ENCODE measurements at places on chromosomes 12 and 14.

DNA sequence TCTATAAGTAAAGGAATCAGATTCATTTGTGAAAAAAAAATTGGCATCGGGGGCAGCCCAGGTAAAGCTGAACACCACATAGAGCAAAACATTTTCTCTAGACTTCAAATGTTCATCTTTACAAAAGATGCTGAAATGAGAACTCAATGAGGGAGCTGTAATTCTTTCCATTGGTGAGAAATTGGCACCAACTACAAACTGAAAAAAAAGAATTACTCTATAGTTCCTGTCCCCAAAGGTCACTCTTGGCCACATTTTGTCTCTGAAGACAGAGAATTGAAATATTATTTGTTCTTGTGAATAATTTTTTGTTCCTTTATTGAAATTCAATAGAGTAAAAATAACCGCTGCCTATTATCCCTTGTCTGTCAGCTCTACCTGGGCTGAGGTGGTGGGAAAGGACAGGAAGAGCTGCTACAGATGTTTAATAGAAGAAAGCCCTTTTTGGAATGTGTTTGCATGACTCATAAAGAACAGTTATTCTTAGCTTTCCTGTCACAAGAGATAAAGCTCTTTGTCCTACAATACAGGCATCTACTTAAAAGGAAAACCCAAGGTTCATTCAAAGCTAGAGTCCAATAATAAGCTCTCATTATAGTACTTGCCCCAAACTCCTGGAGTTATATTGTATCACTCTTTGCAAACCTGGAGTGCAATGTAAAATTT is 380.1 kb upstream of the KITLG start:
- no peak for DNase-seq

DNA sequence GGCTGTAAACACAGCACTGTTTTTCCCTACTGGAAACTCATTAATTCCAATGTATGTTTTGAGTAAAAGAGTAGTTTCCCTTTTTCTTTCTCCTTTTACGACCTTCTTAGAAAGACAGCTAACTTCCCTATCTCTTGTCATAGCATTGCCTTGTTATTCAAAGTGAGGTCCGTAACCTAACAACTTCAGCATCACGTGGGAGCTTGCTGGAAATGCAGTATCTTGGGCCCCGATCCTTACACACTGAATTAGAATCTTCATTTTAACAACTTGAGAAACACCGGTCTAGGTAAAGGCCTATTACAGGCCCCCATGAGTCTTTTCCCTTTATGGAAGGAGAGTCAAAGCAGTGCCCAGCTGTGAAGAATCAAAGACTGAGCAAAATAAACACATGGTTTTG is 230.7 kb upstream of the PRKD1 start:
- no peak for DNase-seq

DNA sequence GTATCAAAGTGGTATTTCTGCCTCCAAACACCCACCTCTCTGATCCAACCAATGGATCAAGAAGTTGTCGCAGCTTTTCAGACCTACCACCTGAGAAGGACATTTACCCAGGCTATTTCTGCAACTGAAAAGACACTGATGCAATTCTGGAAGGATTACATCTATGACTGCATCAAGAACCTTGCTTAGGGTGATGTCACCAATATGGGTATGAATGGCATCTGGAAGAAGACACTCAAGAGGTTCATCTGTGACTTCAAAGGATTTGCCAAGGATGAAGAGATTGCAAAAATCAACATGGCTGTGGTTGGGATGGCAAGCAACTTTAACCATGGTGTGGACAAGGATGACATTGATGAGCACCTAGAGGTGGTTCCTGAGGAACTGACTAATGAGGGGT is 154.2 kb downstream of the PCNX1 start:
- DNase-seq, result no peak

DNA sequence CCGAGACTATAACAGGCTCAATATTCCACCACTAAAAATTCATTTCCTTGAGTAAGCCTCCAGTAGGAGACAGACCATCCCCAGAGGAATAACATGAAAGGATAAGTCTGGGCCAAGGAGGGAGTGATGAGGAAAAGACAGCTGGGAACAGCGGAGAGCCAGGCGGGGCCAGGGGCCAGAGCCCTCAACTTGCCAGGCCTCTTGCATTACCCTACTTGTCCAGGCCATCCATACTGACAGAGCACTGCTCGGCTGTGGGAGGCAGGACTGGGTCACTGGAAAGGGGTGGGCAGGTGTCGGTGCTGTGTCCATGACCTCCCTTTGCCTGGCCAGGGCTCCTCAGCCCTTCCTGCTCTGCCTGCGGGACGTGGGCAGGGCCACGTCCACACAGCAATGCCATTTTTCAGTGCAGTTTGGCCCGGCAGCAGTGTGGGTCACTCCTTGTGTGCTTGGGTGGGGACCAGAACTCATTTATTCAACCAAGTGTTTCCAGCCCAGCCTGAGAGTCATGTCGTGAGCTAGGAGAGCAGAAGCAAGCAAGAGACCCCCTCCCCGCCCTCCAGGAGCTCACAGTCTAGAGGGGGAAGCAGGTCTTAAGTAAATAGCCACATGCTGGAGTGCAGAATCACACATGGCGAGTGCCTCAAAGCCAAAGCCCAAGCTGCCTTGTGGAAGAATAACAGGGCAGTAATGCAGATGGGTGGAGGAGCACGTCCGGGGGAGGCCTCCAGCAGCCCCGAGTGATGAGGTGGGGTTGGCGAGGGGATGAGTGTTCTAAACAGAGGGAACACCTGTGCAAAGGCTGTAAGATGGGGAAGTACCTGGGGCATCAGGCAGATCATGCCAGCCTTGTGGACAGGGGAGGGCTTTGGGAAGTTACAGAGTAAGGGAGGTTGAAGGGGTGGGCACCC is 8.9 kb upstream of the FAIM2 start:
- no peak for DNase-seq

GRCh38 chr14:75174066-75174465 is 2.3 kb downstream of the TMED10 start:
- DNase-seq, result no peak

DNA sequence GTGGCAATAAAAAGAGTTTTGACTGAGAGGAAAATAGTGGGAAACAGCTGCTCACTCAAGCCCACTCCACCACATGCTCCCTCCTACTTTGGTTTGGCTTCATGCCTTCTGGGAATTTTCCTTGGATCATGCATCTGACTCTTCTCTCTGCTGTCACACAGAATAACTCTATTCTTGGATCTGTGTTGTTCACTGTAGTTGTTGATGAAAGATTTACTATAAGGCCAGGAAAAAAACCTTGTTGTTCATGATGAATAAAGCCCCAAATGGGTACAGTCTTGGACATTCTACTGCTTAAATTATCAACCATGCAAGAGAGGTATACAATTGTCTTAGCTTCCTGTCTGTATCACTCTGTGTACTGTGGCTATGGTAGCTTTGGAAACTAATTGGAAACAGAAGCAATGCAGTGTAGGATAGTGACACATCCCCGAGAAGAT is 70.5 kb downstream of the TMX1 start:
- no peak for DNase-seq

DNA sequence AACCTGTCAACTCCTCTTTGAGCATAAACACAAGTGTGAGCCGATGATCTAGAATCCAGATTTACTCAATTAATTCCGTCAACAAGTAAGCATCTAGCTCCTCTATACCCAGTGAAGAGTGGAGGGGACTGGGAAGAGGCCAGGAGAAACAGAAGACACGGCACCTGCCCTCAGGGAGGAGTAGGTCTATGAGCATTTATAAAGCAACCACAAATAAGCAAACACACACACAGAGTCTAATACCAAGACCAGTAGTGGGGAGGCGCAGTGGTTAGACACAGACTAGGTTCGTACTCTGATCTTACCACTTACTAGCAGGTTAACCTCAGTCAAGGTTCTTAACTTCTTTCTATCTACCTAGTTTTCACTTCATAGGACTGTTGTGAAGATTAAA is 5.9 kb upstream of the FOXN3 start:
- DNase-seq, result no peak

DNA sequence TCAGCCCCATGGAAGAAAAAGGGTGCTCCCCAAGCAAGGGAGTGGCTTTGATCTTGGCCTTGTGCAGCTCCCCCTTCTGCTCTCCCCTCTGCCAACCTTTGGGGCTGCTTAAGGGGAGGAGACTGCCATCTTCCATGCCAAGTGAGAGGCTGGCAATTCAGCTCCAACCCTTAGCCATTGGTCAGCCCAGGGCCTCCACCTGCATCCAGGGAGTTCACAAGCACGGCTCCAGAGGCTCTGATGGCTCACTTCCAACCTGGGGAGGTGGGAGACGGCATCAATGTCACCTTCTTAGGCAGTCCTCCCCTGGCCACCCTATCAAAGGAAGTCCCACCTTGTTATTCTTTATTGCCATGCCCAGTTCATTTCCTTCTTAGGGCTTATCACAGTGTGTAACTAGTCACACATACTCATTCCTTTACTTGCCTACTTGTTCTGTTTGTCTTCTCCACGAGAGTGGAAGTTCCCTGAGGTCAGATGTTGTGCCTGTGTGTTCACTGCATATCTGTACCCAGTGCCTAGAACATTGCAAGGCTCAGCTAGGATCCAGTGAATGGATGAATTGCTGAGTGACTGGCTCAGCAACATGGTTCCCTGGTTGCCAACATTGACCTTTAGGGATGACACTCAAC is 5.0 kb downstream of the HDAC7 start:
- no peak for DNase-seq

- DNase-seq, result no peak
Observed at GRCh38 chr12:25675808-25676207, 122.7 kb upstream of the LMNTD1 start.

- no peak for DNase-seq
Observed at GRCh38 chr14:66046591-66046990, 439.6 kb upstream of the CCDC196 start.

DNA sequence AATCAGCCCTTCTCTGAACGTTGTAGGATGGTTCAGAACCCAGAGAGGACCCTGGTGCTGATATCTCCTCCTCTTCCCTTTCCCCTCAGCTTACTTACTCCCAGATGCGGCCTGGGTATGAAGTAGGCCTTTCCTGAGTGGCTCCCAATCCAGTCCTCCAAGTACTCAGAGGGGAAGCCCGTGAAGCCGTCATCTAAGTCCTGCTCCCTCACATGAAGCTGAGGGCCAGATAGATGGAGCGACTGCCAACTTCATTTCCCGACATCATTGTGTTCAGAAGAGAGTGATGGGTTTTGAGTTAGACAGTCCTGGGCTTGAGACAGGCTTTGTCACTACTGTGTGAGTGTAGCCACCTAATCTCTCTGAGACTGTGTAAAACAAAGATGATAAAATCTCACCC is 2.7 kb downstream of the APOLD1 start:
- DNase-seq, result no peak

DNA sequence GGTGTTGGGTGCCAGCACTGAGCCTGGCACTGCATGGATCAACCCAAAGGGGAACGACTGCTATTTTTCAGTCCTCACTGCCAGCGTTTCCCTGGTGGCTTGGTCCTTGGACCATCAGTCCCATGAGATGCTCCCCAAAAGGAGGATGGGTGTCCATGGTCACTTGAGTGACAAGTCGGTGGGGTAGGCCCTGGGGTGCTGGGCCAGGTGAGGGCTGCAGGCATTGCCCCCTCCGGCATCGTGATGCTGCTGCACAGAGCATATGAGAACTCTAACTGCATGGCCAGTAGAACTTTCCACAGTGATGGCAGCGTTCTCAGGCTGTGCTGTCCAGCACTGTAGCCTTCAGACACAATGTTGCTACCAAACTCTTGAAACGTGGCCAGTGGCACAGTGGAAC is 16.2 kb downstream of the SETD1B start:
- DNase-seq, result no peak

DNA sequence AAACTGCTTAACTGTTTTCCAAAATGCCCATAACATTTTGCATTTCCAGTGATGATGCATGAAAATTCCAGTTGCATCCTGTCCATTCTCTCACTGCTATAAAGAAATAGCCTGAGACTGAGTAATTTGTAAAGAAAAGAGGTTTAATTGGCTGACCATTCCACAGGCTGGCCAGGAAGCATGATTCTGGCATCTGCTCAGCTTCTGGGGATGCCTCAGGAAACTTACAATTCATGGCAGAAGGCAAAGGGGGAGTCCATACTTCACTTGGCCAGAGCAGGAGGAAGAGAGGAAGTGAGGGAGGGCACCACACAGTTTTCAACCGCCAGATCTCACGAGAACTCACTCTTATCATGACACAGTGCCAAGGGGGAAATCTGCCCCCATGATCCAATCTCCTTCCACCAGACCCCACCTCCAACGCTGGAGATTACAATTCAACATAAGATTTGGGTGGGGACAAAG is 18.2 kb upstream of the CLEC2D start:
- no peak for DNase-seq

DNA sequence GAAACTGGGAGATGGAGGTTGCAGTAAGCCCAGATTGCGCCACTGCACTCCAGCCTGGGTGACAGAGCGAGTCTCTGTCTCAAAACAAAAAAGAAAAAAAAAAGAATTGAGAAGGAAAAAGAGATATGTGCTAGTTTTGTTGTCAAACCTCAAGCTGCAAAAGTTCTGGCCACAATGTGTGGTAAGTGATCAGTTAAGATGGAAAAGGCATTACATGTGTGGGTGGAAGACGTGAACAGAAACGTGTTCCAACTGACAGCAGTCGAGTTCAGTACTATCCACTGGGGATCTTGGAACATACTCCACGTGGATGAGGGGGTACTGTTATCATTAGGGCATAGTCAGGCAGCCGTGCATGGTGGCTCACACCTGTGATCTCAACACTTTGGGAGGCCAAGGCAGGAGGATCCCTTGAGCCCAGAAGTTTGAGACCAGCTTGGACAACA is 17.3 kb downstream of the GPR68 start:
- no peak for DNase-seq

- no peak for DNase-seq
Observed at GRCh38 chr12:27922531-27923139, 49.9 kb downstream of the PTHLH start.

DNA sequence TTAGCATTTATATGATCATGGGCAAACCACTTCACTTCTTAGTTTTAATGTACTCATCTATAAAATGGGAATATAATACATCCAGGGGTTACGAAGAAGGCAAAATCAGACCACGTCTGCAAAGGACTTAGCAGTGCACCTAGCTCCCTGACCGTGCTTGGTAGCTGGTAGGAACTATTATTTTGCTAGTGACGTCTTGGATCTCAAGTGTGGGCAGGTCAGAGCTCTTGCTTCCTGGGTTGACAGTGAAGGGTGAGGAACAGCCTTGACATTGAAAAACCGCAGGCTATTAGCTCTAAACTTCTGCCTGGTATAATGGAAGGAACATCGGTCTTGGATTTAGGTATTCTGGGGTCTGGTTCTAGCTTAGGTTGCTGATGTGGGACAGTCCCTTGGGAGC is 89.3 kb upstream of the MED13L start:
- DNase-seq, result no peak

DNA sequence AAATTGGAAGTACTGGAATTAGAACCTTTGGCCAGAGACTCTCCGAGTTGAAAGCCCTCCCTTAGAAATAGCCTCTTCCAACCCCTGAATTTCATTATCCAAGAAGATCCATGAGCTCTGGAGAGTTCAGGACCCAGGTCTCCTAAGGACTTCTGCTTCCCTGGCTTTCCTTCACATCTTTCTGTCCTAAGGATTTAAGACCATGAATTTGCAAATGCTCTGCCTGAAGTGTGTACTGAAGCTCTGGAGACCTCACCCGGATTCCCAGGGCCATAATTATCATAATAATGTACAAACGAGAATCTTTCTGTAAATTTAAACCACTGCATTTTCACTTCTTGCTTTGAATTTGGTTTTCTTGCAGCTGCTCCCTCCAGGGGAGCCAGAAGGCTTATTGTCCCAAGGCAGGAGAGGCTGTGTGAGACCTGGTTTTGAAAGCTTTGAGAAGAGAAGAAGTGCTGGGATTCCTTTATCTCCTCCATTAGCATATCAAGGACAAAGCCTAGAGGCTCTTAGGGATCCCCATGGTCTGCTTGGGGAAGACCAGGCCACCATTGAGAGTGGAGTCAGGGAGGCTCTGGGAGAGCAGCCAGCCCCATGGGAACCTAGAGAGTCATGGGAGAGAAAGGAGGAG is 41.1 kb downstream of the GLRX5 start:
- DNase-seq, result no peak
